Lung microvascular endothelial cell (primary cell): ENCODE measurements at places on chromosomes 4 and X. TPM values are rescaled to one million over a fixed set of nuclear protein-coding genes. Genes with fewer than 3 reads are reported as not detected.

Gene LRRC66
- total RNA-seq: under 0.01 TPM in 1 of 2 replicates, not detected in the other

Gene CPE
- 1.1 and 1.4 TPM in 2 replicates for total RNA-seq

Gene ZNF630
- total RNA-seq: 0.87 and 0.99 TPM in 2 replicates

Gene CBR4
- 10.0 and 11.3 TPM in 2 replicates for total RNA-seq
